RWPE1 (cell line): ENCODE measurements at places on chromosomes 1 and 21.

DNA sequence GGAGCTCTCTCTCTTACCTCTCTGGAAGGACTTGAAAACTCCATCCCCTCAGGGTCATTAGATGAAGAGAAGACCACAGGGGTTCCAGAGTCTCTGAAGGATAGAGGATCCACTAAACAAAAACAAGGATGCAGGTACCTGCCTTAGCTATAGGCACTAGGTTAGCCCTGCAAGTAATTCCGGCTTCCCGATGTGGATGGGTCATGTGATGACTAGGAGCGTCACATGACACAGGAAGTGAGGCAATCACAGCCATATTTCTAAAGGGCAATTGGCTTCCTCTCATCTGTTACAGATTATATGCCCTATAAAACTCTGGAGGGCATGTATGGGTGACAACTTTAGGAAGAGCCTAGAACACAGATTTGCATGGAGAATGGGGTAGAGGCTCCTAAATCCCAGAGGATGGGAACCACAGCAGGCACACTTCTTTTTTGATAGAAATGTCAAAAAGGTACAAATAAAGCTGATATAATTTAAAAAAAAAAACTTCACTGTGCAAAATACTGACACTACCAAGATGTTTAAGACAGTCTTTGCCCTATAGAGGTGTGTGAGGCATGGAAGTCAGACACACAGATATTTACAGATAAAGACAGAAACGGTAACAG is 14.1 kb downstream of the ENTREP3 start:
- peak; percentile 83 for DNase-seq

GRCh38 chr1:163093579-163093978 is 24.4 kb downstream of the RGS4 start:
- no peak for DNase-seq

DNA sequence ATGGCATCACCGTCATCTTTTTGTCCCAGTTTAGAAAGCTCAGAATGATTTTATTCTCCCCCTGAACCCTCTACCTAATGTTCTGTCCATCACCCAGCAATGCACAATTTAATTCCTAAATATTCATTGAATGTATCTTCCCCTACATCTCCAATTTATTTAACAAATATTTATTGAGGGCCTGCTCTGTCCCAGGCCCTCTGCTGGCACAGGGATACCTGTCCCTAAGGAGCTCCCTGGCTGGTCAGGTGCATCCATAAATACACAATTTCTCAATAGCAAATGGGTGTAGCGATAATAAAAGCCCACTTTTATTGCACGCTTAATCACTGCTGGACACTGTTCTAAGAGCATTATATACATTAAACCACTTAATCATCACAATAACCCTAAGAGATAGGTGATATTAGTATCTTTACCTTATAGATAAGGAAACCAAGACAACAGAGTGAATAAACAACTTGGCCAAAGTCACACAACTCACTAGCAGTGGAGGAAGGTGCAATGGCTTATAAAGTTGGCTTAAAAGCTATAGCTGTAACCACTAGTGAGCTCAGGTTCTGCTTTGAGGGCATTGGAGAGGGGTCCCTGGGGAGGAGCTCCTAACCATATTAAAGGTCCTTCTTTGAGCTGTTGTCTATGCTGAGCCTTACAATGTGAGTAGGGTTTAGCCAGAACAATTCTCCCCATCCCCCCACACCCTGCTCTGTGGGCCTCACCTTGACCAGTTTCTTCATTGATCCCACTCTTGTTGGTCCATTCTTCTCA is 126.3 kb upstream of the JUN start:
- DNase-seq: no peak

DNA sequence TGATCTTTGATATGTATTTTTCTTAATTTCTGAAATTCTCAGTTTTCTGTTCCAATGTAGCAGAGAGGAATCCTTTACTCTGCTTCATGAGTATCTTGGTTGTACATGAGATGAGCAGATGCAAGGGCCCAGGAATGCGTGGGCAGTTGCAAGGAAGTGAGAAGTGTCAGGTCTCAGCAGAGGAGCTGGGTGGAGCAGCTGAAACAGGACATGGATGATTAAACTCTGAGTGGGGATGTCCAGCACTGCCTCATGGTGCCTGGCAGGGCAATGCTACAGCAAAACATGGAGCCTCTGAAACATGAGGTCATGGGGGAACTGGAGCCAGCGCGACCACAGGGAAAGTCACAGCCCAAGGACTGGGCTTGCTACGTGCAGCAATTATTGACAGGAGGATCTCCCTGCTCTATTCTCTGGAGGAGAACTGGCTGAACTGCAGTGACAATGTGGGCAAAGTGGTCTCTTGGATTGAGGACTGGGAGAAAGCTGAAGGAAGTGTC is 48.4 kb downstream of the COLGALT2 start:
- DNase-seq: peak; percentile 5

DNA sequence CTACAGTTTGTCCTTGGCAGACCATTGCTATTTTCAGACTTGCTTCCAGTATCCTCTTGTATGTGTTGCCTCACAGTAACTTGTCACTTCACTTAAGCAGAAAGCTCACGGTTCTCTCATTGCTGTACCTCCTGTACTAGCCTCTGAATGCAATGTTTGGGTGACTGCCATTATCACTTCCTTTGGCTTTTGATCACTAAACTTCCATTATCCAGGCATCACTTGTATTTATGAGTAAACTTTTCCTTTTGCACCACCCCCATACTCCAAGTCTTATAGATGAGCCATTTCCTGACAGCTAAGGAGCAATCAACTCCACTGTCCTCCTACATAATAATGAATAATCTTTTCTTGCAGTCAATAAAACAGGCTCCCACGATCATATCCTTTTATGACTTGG is 255.3 kb downstream of the PDE4B start:
- no peak for DNase-seq
